ENCODE measurements at places on chromosomes 3 and 15. TPM values are rescaled to one million over a fixed set of nuclear protein-coding genes. Genes with fewer than 3 reads are reported as not detected.

ADAMTS17 gene
- 2.6 TPM for total RNA-seq

TTBK2 gene
- total RNA-seq, result 23.7 TPM

CATSPER2 gene
- total RNA-seq, result 6.9 TPM

CCR1 gene
- 0.51 TPM for total RNA-seq

GNB4 gene
- total RNA-seq, result 0.39 TPM

CNTN6 gene
- total RNA-seq, result not detected

AGBL1 gene
- 0.14 TPM for total RNA-seq

MESP1 gene
- 2.4 TPM for total RNA-seq

GCSAM gene
- 26.5 TPM for total RNA-seq

DPPA2 gene
- total RNA-seq, result not detected

IL20RB gene
- 2.0 TPM for total RNA-seq

GRCh38 chr3:10551821-10552630 lies 46.6 kb upstream of the ATP2B2 start:
- peak overlapping the region; percentile 81 for H3K4me3 ChIP-seq
- peak overlapping the region; percentile 0 for H3K27ac ChIP-seq
- H3K36me3 ChIP-seq, result no peaks in the 10 kb centered on the region
- peak; percentile 90 for DNase-seq

DNA sequence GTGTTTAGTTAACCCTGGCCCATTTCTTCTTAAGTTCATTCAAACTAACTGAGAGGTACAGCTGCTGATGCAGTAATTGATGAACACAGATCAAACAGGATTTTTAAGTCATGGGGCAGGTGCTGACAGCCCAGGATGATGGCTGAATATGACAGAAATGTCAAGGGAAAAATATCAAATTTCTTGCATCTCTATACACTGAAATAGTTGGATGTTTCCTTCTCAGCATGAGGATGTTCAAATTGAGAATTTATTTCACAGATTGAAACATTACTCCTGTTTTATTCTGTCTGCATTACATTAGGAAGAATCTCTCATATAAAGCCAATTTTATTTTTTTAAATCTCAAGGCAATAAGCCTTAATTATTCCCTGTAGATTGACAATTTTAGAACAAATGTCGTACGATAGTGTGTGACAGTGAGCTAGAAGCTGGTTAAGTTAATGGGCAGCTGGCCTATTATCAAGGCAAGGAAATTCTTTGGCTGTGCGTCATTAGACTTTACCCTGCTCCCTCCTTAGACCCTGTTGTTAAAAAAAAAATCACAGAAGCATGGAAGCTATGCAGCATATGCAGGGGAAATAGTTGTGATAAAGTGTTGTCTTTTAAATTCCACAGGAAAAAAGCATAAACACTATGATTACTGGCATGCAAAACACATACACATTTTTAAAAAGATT lies 183.8 kb upstream of the KCNMB2 start:
- H3K27me3 ChIP-seq, result no peaks in the 10 kb centered on the region
- H3K27ac ChIP-seq, result no peak overlapping the region
- DNase-seq, result no peak
- H3K36me3 ChIP-seq, result no peaks in the 10 kb centered on the region
- no peaks in the 10 kb centered on the region for H3K4me1 ChIP-seq
- H3K4me3 ChIP-seq, result no peak overlapping the region

DNA sequence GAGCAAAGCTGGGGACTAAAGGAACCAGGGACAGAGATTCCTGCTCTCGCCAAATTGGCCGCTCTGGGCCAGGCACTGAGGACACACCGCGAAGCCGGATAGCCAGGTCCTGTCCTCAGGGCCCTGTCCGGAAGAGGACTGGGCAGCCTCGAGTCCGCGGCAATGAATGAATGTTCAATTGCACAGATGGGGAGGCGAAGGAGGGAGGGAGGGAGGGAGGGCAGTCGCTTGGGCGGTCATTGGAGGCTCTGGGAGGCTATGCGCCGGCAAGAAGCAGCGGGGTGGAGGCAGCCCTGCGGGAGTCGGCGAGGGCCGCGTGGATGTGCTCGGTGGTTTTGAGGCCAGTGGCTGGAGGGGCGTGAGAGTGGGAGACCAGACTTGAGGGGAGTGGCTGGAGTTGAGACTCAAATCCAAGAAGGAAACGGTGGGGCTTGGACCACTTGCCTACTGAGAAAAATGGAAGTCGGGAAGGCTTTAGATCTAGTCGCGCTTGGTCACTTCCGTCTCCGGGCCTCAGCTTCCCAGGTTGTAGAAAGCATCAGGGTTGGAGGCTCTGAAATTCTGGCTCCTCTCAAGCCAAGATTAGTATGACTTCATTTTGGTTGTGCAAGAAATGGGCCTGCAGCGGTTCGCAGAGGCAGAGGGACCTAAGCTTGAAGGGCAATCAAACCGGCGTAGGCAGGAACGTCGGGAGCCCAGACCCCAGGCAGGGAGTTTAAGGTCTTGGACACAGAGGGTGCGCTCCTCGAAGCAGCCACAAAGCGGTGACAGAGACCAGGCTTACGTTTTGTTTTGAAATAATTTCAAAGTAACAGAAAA lies 21.1 kb upstream of the PLXND1 start:
- H3K27me3 ChIP-seq, result no peaks in the 10 kb centered on the region
- H3K4me3 ChIP-seq, result peak overlapping the region; percentile 90
- DNase-seq, result peak; percentile 69
- peaks cover 24% of the 10 kb centered on the region for H3K4me1 ChIP-seq
- H3K27ac ChIP-seq, result no peak overlapping the region
- H3K36me3 ChIP-seq, result no peaks in the 10 kb centered on the region

DNA sequence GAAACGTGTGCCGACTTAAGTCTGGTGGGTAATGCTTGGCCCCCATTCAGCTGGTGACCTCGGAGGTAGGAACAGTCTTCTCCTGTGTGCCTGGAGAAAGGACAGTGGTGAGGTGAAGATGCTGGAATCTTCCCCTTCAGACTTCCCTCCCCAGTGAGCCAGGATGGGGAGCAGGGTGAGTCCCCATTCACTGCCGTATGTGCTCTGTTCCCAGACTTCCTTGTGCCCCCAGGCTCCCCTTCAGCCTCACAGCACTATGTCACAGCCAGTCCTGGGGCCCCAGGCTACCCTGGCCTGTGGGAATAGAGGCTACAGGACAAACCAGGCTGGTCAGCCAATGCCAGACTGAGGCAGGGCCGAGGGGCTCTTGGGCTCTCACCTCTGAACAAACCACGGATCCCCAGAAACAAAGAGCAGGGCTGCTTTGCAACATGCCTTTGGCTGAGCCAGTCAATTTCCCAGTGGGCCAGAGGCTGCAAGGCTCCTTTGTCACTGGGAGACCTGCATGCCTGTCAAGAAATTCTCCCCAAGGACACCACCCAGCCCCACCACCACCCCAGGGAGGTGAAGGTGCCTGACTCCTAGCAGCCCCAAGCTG lies 31.8 kb upstream of the HHATL start:
- no peak overlapping the region for H3K4me3 ChIP-seq
- H3K27me3 ChIP-seq, result no peaks in the 10 kb centered on the region
- DNase-seq, result no peak
- no peak overlapping the region for H3K27ac ChIP-seq

DNA sequence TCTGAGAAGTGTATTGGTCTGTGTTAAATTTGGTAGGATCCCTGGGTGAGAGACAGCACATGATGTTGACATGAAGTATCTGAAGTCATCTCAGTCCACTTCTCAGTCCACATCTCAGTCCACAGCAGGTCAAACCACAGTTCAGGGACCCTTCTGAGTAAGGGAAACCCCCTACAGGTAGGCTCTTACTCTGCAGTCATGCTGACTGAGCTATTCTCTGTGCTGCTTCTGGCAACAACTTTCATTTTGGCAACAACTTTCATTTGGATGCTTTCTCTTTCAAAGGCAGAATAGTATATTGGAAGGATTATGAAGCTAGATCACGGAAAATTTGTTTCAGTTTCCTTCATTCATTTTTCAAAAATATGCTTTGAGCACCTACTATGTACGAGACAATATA lies 178.2 kb upstream of the GOLIM4 start:
- H3K4me1 ChIP-seq, result no peaks in the 10 kb centered on the region
- H3K4me3 ChIP-seq, result no peak overlapping the region
- no peak for DNase-seq
- no peaks in the 10 kb centered on the region for H3K27me3 ChIP-seq
- no peak overlapping the region for H3K27ac ChIP-seq

DNA sequence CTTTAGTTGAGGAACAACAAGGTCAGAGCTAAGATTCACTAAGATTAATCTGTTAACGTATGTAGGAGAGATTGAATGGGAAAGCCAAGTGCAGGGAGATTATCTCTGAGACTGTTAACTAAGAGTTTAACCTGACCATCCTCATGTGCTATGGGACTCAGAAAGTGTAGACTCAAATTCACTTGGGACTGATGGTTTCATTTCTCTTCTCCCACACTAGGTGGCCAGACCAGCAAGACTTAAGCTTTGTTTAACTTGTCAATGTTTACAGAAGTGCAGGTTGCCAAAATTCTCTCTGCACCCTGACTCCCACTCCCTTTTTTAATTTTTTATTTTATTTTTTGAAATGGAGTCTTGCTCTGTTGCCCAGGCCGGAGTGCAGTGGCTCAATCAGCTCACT lies 6.3 kb upstream of the HEXA start:
- H3K4me1 ChIP-seq, result no peaks in the 10 kb centered on the region
- DNase-seq, result no peak
- H3K27me3 ChIP-seq, result peaks cover 6% of the 10 kb centered on the region
- no peak overlapping the region for H3K27ac ChIP-seq
- H3K36me3 ChIP-seq, result no peaks in the 10 kb centered on the region
- no peak overlapping the region for H3K4me3 ChIP-seq

- peaks cover 24% of the 10 kb centered on the region for H3K27me3 ChIP-seq
- no peak for DNase-seq
- no peak overlapping the region for H3K27ac ChIP-seq
- H3K36me3 ChIP-seq, result no peaks in the 10 kb centered on the region
Measured at GRCh38 chr3:138439646-138440045, 5.2 kb downstream of the ESYT3 start.

DNA sequence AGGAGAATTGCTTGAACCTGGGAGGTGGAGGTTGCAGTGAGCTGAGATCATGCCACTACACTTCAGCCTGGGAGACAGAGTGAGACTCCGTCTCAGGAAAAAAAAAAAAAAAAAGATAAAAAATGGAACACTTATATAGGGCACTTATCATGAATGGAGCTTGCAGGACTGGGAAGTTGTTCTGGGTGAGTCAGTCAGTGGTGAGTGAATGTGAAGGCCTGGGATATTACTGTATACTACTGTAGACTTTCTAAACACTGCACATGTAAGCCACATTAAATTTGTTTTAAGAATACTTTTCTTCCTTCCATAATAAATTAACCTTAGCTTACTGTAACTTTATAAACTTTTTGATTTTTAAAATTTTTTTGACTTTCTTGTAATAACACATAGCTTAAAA lies 59.8 kb downstream of the SFMBT1 start:
- no peaks in the 10 kb centered on the region for H3K27me3 ChIP-seq
- no peak for DNase-seq
- H3K4me3 ChIP-seq, result no peak overlapping the region

- H3K36me3 ChIP-seq, result no peaks in the 10 kb centered on the region
- no peak overlapping the region for H3K27ac ChIP-seq
- no peaks in the 10 kb centered on the region for H3K4me1 ChIP-seq
- DNase-seq, result peak; percentile 56
Measured at GRCh38 chr3:124467980-124468902, 262.0 kb upstream of the UMPS start.

DNA sequence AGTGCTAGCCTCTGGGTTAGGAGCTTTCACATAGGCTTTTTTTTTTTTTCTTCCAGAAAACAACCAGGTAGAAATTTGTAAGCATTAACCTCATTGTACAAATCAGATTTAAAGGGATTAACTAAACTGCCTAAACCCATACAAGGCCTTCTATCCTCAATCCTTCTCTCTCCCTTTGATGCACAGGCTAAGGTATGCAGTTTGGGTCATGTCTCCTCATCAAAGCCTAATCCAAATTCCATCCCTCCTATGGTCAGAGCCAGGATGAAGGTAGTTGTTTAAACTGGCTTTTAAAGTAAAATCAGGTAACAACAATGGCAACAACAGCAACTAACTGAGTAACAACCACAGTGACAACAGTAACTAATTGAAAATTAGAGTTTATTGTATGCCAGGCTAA lies 115.6 kb upstream of the SOX2 start:
- H3K36me3 ChIP-seq, result peaks cover 3% of the 10 kb centered on the region
- no peak overlapping the region for H3K27ac ChIP-seq
- DNase-seq, result no peak
- H3K4me1 ChIP-seq, result no peaks in the 10 kb centered on the region
- H3K4me3 ChIP-seq, result no peak overlapping the region
- no peaks in the 10 kb centered on the region for H3K27me3 ChIP-seq

- H3K27ac ChIP-seq, result no peak overlapping the region
- DNase-seq, result no peak
- no peaks in the 10 kb centered on the region for H3K36me3 ChIP-seq
- peaks cover 45% of the 10 kb centered on the region for H3K4me1 ChIP-seq
- no peak overlapping the region for H3K4me3 ChIP-seq
- H3K27me3 ChIP-seq, result no peaks in the 10 kb centered on the region
Measured at GRCh38 chr3:189625071-189625470, 6.1 kb upstream of the TP63 start.

GRCh38 chr3:117914540-117915100 lies 1120.0 kb downstream of the IGSF11 start:
- H3K27me3 ChIP-seq, result no peaks in the 10 kb centered on the region
- DNase-seq, result no peak
- no peak overlapping the region for H3K27ac ChIP-seq

DNA sequence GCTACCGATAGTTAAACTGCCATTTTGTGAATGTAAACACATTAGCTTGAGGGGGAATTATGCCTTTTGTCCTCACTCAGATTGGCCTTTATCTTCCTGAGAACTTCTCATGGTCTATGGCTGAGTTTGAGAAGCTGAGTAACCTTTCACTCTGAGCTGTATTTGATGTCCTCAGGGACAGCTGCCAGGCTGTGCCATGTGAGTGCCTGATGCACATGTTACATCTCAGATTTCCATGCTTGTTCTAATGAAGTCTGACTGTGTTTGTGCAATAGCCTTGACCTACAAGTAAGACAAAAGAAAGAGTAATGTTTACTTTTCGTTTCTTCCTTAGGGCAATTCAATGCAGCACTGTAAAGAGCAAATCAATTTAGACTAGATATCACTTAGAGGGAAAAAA lies 44.1 kb upstream of the ARL6 start:
- no peaks in the 10 kb centered on the region for H3K36me3 ChIP-seq
- H3K4me1 ChIP-seq, result no peaks in the 10 kb centered on the region
- no peak overlapping the region for H3K27ac ChIP-seq
- H3K27me3 ChIP-seq, result no peaks in the 10 kb centered on the region
- no peak overlapping the region for H3K4me3 ChIP-seq

- no peaks in the 10 kb centered on the region for H3K4me1 ChIP-seq
- no peak overlapping the region for H3K27ac ChIP-seq
- H3K36me3 ChIP-seq, result peaks cover 71% of the 10 kb centered on the region
- no peak for DNase-seq
- H3K4me3 ChIP-seq, result no peak overlapping the region
- no peaks in the 10 kb centered on the region for H3K27me3 ChIP-seq
Measured at GRCh38 chr15:93001156-93001555, 87.9 kb downstream of the RGMA start.

- H3K36me3 ChIP-seq, result no peaks in the 10 kb centered on the region
- no peak for DNase-seq
- no peak overlapping the region for H3K4me3 ChIP-seq
- no peaks in the 10 kb centered on the region for H3K4me1 ChIP-seq
- H3K27ac ChIP-seq, result no peak overlapping the region
Measured at GRCh38 chr15:67480741-67481140, 40.2 kb upstream of the C15orf61 start.
